ENCODE measurements at places on chromosomes 12 and 14.

DNA sequence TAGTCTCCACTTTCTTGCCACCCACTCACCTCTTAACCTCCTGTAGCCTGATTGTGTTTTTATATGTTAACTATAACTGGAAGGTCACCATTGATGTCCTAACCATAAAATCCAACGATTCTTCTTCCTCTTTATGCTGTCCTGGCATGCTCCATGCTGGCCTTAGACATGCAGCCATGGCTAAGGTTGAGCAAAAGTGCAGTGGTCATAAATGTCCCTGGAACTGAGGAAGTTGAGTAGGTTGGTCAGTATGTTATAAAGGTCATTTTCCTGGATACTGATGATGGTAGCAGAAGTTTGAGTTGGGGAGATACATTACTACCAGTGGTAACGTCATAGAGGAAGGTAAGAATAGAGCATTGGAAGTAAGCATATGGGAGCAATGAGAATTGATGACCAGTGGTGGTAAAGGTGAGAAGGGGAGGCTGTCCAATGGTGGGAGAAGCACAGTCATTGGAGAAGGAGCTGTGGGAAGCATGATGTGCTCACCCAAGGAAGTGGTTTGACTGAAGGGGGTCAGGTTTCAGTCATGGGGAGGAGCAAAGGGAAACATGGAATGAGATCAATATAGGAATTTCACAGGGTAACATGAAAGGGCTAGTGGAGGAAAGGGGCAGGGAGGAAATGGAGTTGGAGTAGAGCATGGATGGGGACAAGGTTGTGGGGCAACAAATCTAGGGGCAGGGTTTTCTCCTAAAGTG is 240.8 kb downstream of the DACT1 start:
- no peak for DNase-seq

GRCh38 chr14:21071225-21072030 is 1.3 kb downstream of the ARHGEF40 start:
- peak; percentile 86 for DNase-seq

- no peak for DNase-seq
These were observed 218.6 kb upstream of the ATP2B1 start for GRCh38 chr12:89927226-89927698.

DNA sequence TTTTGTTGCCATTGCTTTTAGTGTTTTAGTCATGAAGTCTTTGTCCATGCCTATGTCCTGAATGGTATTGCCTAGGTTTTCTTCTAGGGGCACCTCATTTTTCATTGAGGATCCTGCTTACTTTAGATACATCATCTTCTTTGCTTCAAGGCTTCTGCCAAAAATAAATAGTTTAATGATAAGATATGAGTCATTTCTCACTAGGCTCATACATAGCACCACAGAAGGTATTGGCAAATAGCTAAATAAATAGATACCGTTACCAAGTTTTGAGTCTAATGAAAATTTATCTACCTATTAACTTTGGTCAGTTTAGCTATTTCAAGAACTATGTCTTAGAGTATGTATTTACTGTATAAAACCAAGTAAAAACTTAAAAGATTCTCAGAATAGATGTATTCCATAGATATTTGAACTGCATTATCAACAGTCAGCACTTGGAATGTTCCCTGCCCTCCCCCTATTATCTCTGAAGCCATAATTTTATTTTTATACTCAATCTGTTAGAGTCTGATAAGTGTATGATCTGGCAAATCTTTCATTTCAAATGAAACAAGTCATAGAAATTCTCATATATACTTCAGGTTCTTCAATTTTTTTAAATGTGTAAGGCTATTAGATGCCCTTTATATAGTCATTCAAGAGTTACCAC is 310.2 kb downstream of the CCDC91 start:
- no peak for DNase-seq

GRCh38 chr12:95548539-95549391 is 2.5 kb downstream of the USP44 start:
- DNase-seq, result no peak

DNA sequence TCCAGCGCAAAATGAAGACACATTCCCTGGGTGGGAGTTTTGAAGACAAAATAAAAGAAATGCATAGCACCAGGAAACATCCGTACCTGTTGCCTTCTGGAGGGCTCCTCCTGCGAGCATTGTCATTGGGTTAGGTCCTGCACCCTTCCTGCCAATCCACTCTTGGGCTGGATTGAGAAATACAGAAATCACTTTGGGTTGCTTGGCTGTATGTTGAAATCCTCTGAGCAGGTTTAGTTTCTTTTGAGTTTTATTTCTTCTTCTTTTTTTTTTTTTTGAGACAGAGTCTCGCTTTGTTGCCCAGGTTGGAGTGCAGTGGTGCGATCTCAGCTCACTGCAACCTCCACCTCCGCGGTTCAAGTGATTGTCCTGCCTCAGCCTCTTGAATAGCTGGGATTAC is 67.6 kb downstream of the ARF6 start:
- DNase-seq, result no peak

GRCh38 chr14:90760591-90761316 is 55.5 kb downstream of the TTC7B start:
- DNase-seq, result peak; percentile 19

DNA sequence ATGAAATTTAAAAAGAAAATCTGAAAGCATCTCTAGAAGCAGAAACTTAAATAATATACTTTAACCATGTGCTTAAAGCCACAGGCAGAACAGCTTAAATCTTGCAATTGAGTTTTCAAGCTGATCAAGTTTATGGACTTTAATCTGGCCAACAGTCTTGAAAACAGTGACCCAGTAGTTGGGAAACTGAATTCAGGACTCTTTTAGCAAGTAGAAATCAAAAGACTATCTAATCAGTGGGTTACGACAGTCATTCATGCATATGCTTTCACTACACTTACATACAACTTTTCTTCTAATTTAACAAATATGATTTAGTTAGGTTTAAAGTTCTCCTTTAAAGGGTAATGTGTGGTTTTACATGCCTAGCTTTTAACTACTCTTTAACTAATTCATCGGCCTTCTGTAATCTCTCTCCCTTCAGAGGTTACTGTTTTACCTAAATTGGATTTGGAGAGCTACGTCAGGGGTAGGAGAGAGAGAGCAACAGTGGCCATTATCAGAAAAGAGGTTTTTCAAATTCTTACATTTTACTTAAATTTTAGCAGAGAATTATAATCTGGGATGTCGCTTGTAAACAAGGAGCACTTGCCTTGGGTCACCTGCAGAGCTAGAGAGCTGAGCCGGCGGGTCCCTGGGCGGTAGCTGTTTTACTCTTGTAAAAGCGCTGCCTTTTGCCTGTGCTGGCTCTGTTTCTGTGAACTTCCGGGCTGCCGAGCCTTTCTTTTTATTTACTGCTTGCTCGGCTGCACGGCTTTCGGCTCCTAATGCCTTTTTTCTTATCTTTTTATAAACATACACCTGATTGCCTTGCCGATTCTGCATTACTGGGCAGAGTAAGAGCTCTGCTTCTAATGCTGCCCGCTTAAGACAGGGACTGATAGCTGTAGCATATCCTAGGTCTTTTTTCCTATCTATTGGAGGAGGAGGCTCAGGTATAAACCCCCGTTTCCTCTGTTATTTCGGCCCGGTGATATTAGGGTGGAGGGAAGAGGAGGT is 17.4 kb upstream of the LYZ start:
- DNase-seq, result peak; percentile 52

- DNase-seq, result no peak
These were observed 93.2 kb upstream of the C14orf180 start for GRCh38 chr14:104486222-104486923.

- DNase-seq, result no peak
These were observed 519.8 kb upstream of the TMPO start for GRCh38 chr12:97995559-97995958.
